ENCODE measurements at places on chromosomes 12 and 14. TPM values are rescaled to one million over a fixed set of nuclear protein-coding genes. Genes with fewer than 3 reads are reported as not detected.

The DBX2 gene
- not detected for total RNA-seq

The CLEC2A gene
- 0.29 TPM for total RNA-seq

The KCNA5 gene
- total RNA-seq: 0.80 TPM

The NANOG gene
- 0.32 TPM for total RNA-seq

The RGS6 gene
- 1.5 TPM for total RNA-seq

The ESPL1 gene
- 20.8 TPM for total RNA-seq

The HOXC10 gene
- total RNA-seq: 0.95 TPM

The TGM1 gene
- total RNA-seq: 9.5 TPM

The SERPINA9 gene
- total RNA-seq: not detected

The BORCS5 gene
- 13.4 TPM for total RNA-seq

The LRRC43 gene
- total RNA-seq: 4.9 TPM

The CD27 gene
- not detected for total RNA-seq

DNA sequence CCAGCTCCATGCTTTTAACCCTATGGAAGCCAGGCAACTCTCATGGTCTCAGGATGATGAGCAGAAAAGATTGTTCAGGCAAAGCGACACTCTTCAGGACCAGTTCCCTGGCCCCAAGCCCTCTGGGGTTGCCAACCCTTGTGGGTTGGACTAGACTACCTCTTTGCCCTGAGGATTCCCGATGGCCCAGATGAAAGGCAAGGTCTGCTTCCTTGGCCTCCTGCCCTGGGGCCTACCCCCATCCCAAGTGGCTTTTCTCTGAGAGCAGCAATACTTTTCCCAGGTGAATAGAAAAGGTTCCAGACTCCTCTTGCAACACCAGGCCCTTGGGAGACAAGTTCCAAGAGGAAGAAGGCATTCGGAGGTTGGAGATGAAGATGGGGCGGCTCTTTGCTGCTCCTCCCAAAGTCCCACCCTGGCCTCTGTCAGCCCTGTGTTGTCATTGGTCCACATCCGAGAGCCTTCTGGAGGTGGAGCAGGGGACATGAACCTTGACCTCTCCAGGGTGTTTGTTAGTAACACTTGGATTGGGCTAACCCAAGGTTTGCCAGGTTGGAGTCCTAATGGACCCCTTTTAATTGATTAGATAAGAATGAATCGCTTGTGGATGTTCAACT is 131.1 kb downstream of the GCH1 start:
- DNase-seq: no peak

DNA sequence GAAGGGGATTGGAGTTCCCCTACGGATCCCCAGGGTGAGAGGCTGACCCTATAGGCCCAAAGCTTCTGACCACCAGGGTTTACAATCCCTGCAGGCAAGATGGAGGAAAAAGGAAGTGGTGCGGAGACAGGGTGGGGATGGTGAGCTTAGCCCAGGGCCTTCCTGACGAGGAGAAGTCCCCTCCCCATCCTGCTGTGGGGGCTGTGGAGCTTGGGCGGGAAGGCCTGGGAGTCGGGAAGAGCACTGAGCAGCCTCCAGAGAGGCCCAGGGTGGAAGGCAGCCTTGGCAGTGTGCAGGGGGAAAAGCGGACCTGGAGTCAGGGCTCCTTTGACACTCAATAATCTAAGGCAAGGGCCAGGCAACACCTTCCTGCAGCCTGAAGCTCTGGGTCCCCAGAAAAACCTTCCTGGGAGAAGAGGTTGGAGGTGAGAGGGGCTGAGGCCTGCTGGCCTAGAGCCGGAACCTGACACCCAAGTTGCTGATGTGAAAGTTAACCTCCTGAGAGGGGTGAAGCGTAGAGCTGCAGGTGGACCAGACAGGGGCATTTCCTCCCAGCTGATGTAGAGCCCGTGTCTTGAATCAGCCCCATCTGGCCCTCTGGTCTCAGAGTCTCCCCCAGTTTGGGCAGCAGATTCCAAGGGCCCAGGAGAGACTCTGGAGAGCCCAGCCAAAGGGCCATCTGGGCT is 6.0 kb downstream of the HDAC7 start:
- no peak for DNase-seq

GRCh38 chr12:13973996-13974395 is 7.4 kb downstream of the GRIN2B start:
- DNase-seq: no peak

DNA sequence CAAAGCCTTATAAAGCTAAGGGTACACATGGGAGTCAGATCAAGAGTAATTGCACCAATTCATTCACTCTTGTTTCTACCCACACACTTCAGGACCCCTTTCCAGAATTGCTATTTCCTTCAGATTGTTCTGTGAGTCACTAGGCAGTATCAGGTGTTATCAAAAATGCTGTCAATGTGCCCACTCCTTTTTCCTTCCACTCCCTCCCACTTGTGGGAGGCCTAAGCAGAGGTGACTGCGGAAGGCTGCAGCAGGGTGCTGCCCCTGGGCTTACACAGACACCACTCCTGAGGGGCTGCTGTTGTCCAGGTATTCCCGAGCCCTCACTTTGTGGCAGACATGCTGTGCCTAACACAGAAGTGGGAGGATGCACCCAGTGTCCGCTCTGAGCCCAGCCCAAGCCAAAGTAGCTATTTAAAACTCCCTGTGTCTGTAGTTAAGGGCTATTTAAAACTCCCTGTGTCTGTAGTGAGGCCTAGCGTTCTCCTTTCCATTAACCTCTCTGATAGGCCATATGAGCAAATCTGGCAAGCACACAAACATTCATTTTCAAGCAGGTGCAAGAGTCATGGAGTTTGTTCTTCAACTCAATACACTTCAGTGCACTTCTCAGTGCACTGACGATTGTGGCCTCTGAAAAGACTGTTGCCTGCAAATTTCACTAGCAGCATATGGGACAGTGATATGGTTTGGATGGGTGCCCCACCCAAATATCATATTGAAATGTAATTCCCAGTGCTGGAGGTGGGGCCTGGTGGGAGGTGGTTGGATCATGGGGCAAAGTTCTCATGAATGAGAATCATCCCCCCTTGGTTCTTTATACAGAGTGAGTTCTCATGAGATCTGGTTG is 117.8 kb downstream of the PHLDA1 start:
- no peak for DNase-seq

DNA sequence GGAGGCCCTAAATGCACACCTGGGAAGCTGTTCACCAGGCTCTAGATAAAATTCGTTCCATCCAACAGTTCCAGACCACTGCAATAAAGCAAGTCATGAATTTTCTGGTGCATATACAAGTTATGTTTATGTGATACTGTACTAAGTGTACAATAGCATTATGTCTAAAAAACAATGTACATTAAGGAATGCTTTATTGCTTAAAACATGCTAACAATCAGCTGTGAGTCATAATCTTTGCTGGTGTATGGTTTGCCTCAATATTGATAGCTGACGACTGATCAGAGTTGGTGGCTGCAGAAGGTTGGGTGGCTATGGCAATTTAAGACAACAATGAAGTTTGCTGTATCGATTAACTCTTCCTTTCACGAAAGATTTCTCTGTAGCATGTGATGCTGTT is 52.3 kb downstream of the ATG14 start:
- no peak for DNase-seq

DNA sequence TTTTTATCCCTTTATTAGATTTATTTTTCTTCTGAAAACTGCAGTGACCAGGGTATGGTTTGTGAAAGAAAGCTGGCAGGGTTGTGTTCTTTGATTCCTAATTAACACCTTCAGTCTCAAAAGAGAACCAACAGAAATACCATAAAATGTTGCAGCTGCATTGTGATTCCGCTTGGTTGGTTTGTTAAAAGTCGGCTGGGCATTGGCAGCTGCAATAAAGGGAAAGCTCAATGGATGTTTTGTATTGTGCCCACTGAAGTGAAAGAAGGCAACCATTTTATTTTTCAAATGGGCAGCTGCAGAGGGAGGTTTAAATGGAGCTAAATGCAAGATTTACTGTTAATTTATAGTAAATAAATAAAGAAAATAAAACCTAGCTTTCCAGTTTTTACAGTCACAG is 16.7 kb downstream of the LGR5 start:
- DNase-seq: no peak

DNA sequence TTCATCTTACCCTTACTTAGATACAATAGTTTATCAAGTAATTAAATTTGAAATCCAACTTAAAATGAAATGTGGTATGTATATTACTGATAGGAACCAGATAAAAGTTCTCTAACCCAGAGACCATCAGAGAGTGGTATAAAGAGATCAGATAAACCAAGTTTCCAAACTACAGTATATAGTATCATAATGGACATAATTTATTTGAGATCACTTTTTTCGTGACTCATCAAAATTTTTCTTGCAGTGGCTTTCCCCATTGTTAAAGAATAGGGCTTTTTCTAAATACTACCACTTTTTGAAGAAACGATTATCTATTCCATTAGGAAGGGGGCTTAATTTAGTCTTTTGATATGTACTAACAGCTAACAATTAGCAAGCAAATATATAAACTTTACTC is 15.2 kb upstream of the HSPA2 start:
- DNase-seq: no peak

GRCh38 chr12:124914392-124915238 is at the start of gene UBC:
TSS of gene UBC (minus strand) at chr12:124914650. CDS start at chr12:124913771, 879 bp downstream.
- DNase-seq: peak; percentile 80

DNA sequence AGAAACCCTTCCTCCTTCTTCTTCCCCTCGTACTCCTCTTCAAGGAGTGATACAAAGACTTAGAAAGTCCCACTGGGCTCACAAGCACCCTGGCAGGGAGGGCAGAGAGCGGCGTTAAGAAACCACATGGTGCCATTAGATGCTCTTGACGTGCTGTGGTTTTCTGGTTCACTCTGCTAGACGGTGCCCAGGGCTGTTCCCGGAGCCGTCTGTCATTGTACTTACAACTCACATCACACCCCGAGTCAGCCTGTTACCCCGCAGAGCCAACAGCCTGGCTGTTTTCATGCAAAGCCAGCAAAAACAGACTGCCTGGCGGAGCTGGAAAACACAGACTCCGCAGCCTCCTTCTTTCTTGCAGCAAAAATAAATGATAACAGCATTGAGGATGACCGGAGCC is 232.6 kb upstream of the TBX3 start:
- no peak for DNase-seq

- no peak for DNase-seq
These were observed 29.7 kb downstream of the PRMT8 start for GRCh38 chr12:3520711-3521110.

DNA sequence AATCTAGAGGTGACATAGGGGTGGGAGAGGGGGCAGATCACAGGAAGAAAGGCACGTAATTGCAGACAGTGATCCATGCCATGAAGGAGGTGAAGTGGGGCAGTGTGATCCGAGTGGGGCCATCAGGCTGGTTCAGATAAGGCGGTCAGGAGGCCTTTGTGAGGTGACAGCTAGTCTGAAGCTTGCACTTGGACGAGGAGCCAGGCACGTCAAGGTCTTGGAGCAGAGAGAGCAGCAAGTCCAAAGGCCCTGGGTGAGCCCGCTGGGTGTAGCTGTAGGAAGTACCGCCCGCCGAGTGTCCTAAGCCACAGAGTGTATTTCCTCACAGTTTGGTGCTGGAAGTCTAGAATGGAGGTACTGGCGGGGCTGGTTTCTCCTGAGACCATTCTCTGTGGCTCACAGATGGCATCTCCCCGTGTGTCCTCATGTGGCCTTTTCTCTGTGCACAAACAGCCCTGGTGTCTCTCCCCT is 23.6 kb downstream of the RHOF start:
- DNase-seq: no peak

DNA sequence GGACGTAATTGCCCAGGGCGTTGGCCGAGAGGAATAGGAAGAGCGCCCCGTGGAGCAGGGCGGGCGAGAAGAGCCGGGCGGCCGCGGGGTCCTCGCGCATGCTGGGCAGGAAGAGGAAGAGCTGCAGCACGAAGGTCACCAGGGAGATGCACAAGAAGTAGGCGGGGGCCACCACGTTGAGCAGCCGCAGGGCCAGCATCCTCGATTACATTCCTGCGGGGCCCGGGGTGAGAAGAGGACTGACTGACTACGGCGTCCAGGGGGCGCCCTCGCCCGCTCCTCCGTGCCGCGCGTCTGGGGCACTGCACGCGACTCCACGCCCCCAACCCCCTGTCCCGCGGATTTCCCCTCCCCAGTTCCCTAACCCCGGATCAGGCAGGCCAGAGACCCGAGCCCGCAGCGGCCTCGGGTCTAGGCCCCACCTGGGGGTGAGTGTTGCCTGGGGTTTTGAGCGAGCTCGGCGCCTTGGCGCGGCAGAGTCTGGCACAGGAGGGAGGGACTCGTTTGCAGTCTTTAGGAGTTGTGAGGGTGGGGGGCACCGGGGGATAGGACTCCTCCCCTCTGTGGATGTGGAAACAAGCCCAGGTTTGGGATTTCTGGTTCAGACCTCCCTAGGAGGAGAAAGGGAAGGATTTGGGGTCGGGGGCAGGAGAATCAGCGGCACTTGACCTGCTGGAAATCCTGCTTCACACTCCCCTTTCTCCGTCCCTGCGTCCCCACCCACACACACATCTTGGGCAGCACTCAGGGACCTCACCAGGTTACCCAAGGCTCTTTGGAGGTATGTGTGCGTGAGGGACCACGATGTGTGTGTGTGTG is 1.8 kb downstream of the ZDHHC22 start:
- DNase-seq: no peak

GRCh38 chr14:64779472-64779871 is 75.2 kb downstream of the PLEKHG3 start:
- no peak for DNase-seq

GRCh38 chr14:43687921-43688320 is 819.2 kb downstream of the FSCB start:
- DNase-seq: no peak

DNA sequence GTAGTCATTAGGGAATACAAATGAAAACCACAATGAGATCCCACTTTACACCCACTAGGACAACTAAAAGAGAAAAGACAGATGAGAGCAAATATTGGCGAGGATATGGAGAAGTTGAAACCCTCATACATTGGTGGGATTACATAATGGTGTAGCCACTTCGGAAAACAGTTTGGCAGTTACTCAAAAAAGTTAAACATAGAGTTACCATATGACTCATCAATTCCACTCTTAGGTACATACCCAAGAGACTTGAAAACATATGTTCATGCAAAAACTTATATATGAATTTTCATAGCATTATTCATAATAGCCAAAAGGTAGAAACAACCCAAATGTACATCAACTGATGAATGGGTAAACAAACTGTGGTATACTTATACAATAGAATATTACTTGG is 27.1 kb downstream of the ALDH1L2 start:
- no peak for DNase-seq

DNA sequence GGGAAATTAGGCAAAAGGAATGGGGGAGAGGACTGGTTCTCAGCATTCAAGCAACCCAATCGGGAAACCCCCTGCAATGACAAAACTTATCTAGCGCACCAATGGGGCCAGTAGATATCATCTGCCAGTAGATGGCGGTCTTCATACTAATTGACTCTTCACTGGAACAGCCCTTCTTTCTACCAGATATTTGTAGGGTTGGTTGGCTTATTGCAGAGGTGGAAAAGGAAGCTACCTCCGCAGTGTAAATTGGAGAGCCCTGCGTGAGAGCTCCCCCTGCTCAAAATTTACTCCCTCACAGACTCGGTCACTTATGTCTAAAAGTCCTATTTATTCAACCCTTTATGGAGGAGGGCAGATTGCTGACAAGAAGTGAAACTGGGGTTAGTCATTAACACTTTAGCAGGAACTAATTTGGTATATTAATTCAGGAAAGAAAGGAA is 166.1 kb upstream of the CCND2 start:
- no peak for DNase-seq
